ENCODE measurements at places on chromosomes 13 and 19.

DNA sequence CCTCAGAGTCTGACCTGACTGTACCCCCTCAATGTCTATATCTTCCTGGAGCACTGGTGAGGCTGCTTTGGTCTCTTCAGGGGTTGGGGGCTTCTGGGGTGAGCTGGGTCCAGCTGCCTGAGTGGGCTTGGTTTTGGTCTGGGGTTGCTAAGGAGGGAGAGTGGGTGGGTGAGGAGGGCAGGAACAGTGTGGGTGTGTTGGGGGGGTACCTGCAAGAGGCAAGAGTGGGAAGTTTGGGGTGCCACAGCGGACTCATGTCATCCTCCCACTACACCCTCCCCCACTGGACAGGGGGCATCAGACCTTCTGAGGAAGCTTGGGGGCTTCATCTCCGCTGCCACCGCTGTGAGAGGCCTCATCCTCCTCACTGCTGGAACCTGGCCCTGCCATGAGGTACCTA is 13.6 kb downstream of the ZNF575 start:
- no peak for DNase-seq

GRCh38 chr13:42883771-42884467 is 102.5 kb downstream of the FAM216B start:
- DNase-seq: peak; percentile 29

GRCh38 chr13:93522501-93522900 is 295.9 kb downstream of the GPC6 start:
- no peak for DNase-seq

DNA sequence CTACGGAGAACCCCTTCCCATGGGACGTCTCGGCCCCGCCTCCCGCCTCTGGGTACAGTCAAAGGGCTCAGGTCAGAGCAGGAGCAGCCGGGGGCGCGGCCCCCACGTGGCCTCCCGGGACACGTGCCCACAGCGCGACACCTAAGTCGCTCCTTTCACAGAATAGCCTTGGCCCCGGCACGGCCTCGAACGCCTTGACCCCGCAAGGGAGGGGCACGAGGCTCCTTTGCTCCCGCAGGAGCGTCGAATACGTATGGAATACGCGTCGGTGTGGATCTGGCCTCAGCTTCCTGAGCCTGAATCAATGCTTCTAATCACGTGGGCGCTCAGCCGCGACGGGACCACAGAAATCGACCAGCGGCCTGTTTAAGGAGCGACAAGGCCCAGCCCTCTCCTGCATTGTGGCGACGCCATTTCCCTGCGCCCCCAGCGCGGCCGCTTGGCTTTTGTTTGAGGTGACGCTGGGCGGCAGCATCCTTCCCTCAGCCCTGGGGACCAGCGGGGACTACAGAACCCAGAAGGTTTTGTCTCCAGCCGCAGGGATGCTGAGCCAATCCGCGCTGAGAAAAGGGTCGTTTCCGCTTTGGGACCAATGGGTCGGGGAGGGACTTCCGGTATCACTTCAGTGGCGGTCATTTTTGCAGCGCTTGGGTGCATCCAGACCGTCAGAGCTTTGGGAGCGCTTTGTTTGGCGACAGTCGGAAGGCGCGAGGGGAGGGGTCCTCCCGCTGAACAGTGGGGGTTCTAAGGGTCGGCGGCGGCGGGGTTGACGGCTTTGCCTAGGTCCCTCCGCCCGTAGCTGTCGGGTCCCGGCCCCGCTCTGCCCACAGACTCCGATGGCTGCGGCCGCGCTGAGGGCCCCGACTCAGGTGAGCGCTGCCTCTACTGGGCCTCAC is at the start of gene ZIK1:
TSS of gene ZIK1 (plus strand) at position 625 of the 896 bp plus-strand sequence. CDS start at position 837, 212 bp downstream.
- peak; percentile 89 for DNase-seq

GRCh38 chr13:80386002-80386401 is 45.1 kb upstream of the SPRY2 start:
- no peak for DNase-seq

GRCh38 chr13:31538067-31539042 is 201.0 kb upstream of the RXFP2 start:
- DNase-seq: peak; percentile 18

DNA sequence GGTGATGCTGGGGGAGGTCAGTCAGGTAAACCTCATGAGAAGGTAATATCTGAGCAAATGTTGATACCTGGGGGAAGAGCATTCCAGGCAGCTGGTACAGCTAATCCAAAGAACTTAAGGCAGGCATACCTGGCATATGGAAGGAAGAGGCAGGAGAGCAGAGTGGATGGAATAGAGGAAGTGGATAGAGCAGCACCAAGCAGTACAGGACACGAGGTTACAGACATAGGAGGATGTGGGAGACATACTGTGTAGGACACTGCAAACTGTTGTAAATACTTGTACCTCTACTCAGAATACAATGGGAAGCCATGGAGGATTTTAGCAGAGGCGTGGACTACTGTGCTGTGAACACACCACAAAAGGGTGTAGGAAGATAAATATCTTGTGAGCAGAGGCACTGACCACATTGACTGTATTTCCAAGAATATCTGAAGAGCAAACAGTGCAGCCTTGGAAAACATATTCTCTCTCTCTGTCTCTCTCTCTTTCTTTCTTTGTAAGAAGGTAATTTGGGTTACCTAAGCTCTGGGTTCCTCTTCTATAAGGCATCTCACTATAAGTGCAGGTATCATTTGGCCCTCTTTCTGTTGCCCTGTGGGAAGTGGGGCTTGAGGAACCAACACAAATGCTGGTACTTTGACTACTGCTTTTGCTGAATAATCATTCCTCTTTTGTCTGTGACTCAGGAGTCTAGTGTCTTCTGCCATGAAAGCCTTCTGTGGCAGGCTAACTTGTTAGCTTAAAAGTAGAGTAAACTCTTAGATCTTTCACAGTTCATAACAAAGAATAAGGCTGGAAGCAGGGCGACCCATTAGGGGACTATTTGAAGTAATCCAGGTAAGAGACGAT is 238.0 kb downstream of the VWA8 start:
- DNase-seq: no peak

DNA sequence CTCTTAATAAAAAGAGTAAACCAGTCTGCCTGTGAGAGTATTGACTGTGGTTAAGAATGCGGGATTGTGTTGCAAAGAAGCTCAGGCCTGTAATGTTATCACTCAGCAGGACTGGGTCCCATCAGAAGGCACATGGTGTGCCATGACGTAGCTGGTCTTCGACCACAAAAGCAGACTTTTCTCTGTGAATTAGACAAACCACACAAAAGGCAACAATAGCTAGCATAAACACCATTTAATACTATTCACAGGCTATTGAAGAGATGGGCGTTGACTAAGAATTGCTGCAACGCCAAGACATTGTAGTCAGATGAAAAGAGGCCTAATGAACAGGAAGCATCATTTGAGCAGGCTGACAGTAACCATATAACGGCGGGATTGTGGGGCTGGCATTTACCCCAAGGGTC is 235.6 kb upstream of the SOX21 start:
- DNase-seq: no peak

GRCh38 chr13:21625366-21625765 is 21.4 kb upstream of the MICU2 start:
- peak; percentile 31 for DNase-seq

DNA sequence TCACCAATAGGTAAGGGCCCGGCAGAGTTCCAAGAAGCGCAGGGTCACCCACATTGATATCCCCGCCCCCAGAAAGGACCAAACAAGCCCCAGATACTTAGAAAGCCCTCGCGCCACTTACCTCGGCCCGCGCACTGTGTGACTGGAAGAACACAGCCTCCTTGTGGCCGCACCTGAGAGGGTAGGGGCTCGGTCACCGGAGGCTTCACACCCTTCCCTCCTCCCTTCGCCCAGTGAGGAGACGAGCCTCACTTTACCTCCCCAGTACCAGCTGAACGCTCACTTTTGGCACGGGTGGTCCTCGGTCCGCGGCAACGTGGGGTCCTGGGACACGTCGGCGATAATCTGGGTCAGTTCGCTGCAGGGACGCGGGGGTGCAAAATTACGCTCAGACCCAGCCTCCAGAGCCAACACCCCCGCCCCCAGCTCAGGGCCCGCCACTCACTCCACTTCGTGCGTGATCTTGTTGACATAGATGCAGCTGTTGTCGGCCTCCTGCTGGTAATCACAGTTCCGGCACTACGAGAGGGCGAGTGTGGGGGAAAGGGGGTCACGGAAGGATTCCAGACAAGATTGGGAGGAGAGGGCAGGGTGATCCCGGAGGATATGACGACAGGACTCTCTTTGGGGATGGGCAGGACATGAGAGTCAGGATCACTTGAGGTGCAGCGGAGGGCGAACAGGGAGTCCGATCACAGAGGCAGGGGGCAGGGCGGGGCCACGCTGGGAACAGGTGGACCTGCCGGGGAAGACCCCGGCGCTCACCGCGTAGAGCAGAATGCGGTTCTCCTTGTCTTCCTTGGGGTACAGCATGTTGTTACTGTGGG is 568 bp downstream of the POLR2I start:
- no peak for DNase-seq

DNA sequence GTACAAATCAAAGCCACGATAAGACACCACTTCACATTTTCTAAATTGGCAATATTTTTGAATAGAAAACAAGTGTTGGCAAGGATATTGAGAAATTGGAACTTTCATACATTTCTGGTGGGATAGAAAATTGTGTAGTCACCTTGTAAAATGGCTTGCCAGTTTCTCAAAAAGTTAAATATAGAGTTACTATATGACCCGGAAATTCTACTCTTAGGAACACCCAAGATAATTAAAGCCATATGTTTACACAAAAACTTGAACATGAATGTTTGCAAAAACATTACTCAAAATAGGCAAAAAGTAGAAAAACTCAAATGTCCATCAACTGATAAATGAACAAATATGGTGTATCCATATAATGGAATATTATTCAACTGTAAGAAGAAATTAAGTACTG is 552.5 kb downstream of the TBC1D4 start:
- no peak for DNase-seq

- DNase-seq: no peak
These were observed 30.8 kb downstream of the EFNA2 start for GRCh38 chr19:1316466-1316865.

GRCh38 chr19:17647071-17648020 is 40.8 kb downstream of the UNC13A start:
- no peak for DNase-seq

DNA sequence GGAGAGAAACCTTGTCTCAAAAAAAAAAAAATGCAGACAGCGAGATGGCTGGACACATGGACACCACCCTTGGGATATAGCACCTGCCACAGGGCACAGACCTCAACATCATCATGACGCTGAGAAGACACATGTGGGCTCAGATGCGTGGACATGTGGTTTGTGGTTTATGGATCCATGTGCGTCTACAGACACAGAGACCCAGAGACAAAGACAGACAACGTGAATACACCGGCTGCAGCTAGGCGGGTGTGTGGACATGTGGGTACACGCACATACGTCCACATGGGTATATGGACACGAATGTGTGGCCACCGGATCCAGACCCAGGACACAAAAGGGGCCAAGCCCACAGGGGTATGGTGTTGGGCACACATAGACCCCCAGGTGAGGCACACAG is 1.3 kb downstream of the TNFSF14 start:
- no peak for DNase-seq

GRCh38 chr19:19409205-19409604 is 3.7 kb downstream of the GATAD2A start:
- DNase-seq: no peak

- no peak for DNase-seq
These were observed 15.6 kb upstream of the LHFPL6 start for GRCh38 chr13:39618561-39618960.

- DNase-seq: peak; percentile 39
These were observed 142.2 kb downstream of the SIPA1L3 start for GRCh38 chr19:38049105-38049649.

Data from urothelium cell line (cell line).